NCI-H2029 treated with DMSO at 0.1 percent for 48 hours (cell line): ENCODE measurements at places on chromosomes 16 and 17.

DNA sequence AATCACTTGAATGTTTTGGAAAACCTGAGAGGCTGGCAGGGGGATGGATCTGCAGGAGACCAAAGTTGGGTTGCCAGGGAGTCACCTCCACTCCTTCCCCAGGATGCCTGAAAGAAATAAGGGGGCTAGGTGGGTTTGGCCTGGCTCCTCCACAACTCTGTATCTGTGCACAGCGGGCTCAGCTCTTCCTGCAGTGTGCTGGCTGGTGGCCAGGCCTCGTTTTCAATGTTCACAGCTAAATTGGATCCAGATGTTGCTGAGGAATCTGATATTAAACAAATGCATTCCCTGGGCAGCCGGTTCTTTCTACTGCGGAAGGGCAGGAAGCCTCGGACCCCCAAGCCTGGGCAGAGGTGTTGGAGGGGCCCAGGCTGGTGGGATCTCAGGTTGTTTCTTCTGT lies 106.2 kb downstream of the N4BP1 start:
- no peak for DNase-seq

GRCh38 chr16:83953796-83954576 lies 946 bp downstream of the OSGIN1 start:
- DNase-seq = no peak

DNA sequence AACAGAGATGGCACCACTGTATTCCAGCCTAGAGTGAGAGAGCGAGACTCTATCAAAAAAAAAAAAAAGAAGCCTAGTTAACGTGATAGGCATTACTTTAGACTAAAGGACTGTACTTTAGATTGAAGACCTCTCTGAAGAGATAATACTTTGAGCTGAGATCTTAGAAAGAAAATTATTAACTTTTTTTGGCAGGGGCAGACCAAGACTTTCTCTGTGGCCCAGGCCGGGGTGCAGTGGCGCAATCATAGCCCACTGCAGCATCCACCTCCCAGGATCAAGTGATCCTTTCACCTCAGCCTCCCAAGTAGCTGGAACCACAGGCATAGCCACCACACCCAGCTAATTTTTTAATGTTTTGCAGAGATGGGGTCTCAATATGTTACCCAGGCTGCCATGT lies 75.7 kb upstream of the TNRC6A start:
- DNase-seq = no peak

- no peak for DNase-seq
These were observed 15.7 kb upstream of the RNF222 start for GRCh38 chr17:8413328-8413727.

DNA sequence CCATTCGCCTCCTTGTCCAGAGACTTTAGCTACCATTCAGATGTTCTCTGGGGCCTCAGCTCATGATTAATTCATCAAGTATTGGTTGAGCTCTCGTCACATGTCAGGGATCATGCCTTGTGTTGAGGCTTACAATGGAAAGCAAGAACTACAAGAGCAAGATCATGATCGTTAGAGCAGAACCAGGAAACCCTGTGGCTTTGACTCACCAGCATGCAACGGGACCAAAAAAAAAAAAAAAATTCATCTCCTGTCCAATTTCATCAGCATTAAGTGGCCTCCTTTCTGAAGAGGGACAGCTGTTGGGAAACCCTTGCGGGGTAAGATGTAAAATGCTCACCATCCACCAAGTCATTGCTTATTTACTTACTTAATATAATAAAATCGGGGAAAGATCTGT lies 12.1 kb upstream of the USP10 start:
- DNase-seq = no peak
